Fibroblast of mammary gland (primary cell): ENCODE measurements at places on chromosomes 7 and 10.

DNA sequence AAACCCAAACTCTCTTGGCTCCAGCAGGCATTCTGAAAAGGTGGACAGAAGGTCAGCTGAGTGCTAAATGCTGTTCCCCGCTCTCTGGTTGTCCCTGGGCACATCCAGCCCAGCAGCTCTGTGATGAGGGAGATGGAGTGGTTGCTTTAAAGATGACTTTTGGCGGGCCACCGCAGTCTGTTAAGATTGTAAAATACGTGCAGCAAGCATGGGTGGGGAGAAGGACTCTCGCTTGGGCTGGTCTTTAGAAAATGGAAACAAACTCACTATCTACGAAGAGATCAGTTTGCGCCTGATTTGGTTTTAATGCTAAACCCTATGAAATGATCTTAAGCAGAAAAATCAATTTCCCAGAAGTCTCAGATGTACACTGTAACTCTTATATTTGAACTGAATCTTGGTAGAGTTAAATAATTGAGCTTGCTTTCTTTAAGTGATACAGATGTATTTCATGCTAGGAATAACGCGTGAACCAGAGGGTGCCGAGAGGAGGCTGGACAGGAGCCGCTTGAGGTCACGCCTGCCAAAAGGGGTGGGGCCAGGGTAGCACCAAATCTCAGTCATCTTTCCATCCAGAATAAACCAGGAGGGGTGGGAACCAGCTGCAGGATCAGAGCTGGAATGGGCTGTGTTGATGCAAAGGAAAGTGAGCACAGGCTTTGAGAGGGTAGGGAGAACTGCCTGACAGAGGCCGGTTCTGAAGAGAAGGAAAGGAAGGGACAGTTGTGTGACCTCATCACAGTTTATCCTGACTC lies 170.2 kb upstream of the MKI67 start:
- no peak for DNase-seq

DNA sequence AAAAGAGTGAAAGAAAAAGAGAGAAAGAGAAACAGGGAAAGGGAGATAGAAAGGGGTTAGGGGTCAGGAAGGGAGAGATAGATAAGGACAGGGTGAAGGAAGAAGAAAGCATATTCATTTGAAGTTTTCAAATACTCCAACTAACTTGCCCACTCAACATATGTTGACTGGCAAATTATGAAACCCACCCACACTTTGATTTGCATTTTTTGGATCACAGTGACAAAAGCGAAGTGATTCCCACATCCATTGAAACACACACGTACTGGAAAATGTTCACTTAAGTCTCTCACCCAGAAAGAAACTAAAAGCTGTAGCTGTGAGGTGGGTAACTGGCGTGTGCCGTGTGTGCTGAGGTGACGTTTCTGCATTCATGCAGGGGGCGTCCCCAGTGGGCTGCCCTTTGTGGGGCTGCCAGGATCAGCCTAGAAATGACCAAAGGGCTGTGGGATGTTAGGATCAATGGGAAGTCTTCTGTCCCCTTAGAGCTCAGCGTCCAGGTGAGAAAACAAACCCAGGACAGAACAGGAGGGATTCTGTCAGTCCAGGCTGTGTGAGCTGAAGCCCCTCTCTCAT lies 134.9 kb upstream of the ADARB2 start:
- DNase-seq = no peak

DNA sequence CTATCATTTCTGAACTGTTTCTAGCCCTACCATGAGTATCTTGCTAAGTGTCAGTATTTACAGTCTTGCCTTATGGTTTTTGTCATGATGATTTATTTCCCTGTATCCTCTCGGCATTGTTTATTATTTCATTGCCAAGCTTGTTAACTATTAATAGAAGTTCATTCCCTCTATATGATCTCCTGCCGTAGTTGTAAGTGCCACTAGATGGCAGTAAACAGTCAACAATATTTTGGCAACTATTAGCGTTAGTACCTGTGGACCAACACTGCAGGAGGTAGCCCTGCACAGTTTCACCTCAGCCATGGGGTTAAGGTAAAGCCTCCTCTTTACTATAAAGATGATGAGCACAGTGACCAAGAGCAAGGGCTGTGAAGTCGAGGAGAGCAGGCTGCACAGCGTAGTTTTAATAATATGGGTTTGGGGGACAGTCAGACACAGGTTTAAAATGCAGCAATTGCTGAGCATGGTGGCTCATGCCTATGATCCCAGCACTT lies 26.1 kb upstream of the CCNJ start:
- peak; percentile 66 for DNase-seq

GRCh38 chr10:97320480-97321031 lies 1.5 kb downstream of the FRAT1 start:
- no peak for DNase-seq

DNA sequence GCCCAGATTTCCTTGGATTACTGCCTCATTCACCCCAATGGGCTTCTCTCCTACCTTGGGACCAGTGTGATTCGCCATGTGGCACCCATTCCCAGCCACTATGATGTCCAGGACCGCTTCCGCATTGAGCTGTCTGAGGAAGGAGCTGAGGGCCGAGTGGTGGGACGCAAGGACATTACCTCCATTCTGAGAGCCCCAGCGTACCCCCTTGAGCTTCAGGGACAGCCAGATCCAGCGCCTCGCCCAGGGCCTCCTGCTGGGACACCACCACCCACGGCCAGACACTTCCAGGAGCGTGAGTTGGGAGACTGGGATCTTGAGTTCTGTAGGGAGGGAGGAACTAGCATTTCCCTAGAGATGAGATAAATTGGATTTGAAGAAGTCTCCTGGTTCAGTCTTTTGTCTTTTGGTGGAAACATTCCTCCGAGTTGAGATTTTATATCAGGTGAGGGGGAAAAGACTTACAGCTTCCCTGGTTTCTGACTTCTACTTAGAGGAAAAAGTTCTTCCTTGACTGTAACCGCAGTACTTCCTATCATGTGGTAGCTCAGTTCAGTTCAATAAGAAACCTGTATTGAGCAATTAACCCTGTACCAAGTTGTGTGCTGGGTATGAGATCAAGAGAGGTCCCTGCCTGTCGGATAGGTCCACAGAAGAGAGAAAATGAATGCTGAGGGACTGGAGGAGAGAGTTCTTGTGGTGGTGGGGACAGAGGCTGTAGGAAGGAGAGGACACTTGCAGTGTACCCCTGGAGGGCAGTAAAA lies 1.3 kb downstream of the MOSPD3 start:
- no peak for DNase-seq

DNA sequence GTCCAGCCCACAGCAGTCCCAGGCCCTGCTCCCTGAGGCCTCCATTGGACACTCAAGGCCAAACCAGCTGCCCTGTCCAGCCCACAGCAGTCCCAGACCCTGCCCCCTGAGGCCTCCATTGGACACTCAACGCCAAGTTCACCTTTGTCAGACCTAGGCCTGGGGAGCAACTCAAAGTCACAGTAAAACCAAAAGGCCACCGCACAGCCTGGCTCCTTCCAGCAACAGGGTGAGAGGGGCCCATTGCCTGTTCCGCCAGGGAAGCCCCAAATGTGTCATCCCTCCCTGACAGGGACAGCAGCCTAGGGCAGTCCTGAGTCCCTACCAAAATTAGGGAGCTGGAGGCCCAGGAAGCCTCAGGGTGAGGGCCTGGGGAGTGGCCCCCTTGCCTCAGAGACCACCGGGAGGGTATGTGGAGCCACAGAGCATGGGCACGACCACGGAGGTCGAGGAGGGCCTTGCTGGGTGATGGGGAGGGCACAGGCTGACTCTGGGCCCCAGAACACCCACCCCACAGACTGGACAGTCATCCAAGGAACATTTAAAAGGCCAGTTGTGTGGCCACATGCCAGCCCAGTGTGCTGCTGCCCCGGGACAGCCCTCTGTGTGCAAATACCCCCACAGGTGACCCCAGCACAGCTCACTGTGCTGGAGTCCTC lies 66.5 kb upstream of the PPP2R2D start:
- no peak for DNase-seq
